Stimulated activated CD4-positive, alpha-beta T cell treated with anti-CD3 and anti-CD28 coated beads, TNF-alpha, amount 100 ng/mL, for 1 hour (primary cell): ENCODE measurements at places on chromosomes 5 and 9.

- DNase-seq, result no peak
These were observed 43.5 kb upstream of the RNF38 start for GRCh38 chr9:36443581-36443980.

- DNase-seq, result no peak
These were observed 59.2 kb downstream of the CRB2 start for GRCh38 chr9:123414936-123415930.

- DNase-seq, result no peak
These were observed 64.5 kb downstream of the FBXL7 start for GRCh38 chr5:15564523-15564922.

- DNase-seq, result no peak
These were observed 42.9 kb upstream of the MEF2C start for GRCh38 chr5:88925692-88926490.
